ENCODE measurements at places on chromosomes 16 and 17. TPM values are rescaled to one million over a fixed set of nuclear protein-coding genes. Genes with fewer than 3 reads are reported as not detected.

The TNP2 gene
- total RNA-seq = not detected

The SLFN14 gene
- not detected for total RNA-seq

The CRHR1 gene
- total RNA-seq = not detected

The HIGD1B gene
- not detected for total RNA-seq

The FBXW10 gene
- not detected for total RNA-seq

The SLC5A10 gene
- not detected for total RNA-seq

The CHST4 gene
- not detected for total RNA-seq

The PHF23 gene
- total RNA-seq = 55.9 TPM

The RPRML gene
- total RNA-seq = not detected

The SLFN13 gene
- total RNA-seq = 69.4 TPM

The ASGR1 gene
- 0.63 TPM for total RNA-seq

The C16orf46 gene
- 0.63 TPM for total RNA-seq

The TBC1D28 gene
- not detected for total RNA-seq

The TUBB3 gene
- total RNA-seq = 0.58 TPM

The STAT5B gene
- 166 TPM for total RNA-seq

The PRR35 gene
- total RNA-seq = not detected

The CRK gene
- total RNA-seq = 16.9 TPM

The C1QTNF8 gene
- total RNA-seq = not detected

The AURKB gene
- total RNA-seq = 126 TPM

The PDILT gene
- total RNA-seq = not detected

The MVP gene
- total RNA-seq = 177 TPM

The SDR42E1 gene
- total RNA-seq = 9.7 TPM

The CLDN6 gene
- not detected for total RNA-seq

The IL34 gene
- not detected for total RNA-seq

The CUEDC1 gene
- total RNA-seq = not detected

The DYNLRB2 gene
- not detected for total RNA-seq

The KRTAP4-5 gene
- total RNA-seq = not detected

The GLP2R gene
- not detected for total RNA-seq

The KCNAB3 gene
- total RNA-seq = 11.4 TPM

The ATAD5 gene
- total RNA-seq = 21.2 TPM

The CES1 gene
- 0.60 TPM for total RNA-seq

The NARF gene
- 136 TPM for total RNA-seq

The BAHCC1 gene
- not detected for total RNA-seq

The LRRC37A gene
- total RNA-seq = 8.0 TPM

The P4HB gene
- 471 TPM for total RNA-seq

The LITAFD gene
- total RNA-seq = not detected

The CCL3 gene
- total RNA-seq = 7.3 TPM

The BEAN1 gene
- total RNA-seq = not detected

The MSRB1 gene
- total RNA-seq = 13.7 TPM

The CD19 gene
- 0.70 TPM for total RNA-seq

The C16orf92 gene
- total RNA-seq = not detected

The OR2C1 gene
- total RNA-seq = not detected

The KRT28 gene
- not detected for total RNA-seq

The MT3 gene
- 4.3 TPM for total RNA-seq

The GDPD3 gene
- 14.1 TPM for total RNA-seq

The TBC1D3G gene
- total RNA-seq = not detected

The CD300A gene
- 44.2 TPM for total RNA-seq

The HEATR9 gene
- 0.22 TPM for total RNA-seq

The KRTAP2-3 gene
- not detected for total RNA-seq

The ATPAF2 gene
- 19.3 TPM for total RNA-seq

The SLC13A2 gene
- total RNA-seq = not detected

The NPIPB12 gene
- 56.4 TPM for total RNA-seq

The ABCC6 gene
- not detected for total RNA-seq

The ARL17B gene
- 29.5 TPM for total RNA-seq

The SOST gene
- total RNA-seq = not detected
